ENCODE measurements at places on chromosomes 12 and 14.

DNA sequence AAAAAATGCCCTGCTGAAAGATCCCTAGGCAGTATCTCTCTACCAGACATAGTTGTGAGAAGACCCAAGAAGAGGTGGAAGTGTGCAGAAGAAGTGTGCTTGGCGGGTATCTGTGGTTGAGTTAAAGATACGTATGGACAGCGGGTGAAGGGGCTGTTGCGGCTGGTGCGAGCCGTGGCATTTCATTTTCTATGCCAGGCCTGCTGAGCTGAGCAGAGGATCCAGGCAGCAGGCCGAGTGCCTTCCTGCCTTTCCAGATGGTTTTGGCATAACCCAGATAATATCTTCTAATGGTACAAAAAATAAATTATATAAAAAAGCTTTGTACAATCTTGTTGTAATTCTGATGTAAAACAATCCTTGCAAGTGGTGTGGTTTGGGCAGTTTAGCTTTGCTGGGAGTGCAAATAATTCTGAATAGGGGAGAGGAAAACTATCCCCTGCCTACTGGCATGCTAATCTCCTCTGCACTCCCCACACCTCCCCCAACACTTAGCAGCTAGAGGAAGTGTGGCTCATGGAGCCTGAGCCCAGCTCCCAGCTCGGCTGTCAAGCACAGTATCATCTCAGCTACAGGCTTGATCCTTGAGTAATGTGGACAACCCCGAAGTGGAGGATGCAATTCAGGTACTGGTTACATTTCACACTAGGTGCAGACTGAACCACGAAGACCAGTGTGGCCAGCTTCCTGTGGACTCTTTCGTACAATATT is 168.9 kb downstream of the VRK1 start:
- no peak for DNase-seq

GRCh38 chr12:84738481-84738972 is 174.1 kb downstream of the SLC6A15 start:
- no peak for DNase-seq

DNA sequence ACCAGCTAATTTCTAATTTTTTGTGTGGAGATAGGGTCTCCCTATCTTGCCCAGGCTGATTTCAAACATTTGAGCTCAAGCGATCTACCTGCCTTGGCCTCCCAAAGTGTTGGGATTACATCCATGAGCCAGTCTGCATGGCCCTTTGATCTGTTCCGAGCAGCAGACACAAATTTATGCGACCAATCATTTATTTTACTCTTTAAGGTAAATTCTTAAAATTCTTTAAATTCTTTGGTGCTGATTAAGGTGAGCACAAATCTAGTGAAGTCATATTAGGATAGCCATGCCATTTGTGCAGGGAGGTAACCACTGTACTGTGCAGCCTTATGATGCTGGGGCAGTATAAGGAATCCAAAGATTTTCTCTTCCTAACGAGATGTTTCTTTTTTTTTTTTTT is 135.7 kb downstream of the SRGAP1 start:
- DNase-seq, result no peak

DNA sequence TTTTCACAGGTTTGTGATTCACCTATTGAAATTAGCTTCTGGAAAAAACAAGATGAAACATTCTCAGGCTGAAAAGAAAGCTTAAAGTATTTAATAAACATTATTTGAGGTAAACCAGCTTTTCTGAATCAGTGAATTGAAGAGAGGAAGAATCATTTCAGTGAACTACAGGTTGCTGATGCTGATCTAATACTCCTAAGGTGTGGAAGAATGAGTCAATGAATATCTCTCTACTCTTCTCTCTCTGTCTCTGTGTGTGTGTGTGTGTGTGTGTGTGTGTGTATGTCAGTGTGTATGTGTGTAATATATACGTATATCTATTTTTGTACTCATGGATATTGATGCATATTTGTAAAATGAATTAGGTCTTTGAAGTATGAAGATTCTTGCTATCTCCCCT is 312.2 kb downstream of the SSPN start:
- no peak for DNase-seq

DNA sequence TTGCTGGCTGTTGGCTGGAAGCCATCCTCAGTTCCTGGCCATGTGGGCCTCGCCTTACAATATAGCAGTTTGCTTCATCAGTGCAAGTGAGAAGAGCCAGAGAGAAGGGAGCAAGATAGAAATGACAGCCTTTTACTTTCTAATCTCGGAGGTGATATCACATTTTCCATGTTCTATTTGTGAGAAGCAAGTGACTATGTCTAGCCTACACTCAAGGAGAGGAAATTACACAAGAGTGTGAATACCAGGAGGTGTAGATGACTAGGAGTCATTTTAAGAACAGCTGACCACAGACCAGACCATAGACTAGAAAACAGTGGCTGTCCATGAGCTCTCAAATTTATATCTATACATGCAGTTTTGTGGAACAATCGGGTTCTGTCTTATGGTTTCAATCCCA is 163.0 kb upstream of the NRXN3 start:
- no peak for DNase-seq

All from activated CD4-positive, alpha-beta T cell treated with anti-CD3 and anti-CD28 coated beads, Interleukin-2, amount 10 ng/mL, durations not matched to agents 7 days and 5 days (primary cell).